ENCODE measurements at places on chromosomes 4 and X. TPM values are rescaled to one million over a fixed set of nuclear protein-coding genes. Genes with fewer than 3 reads are reported as not detected.

LAP3 gene
- 143 TPM for total RNA-seq

PCYT1B gene
- under 0.01 TPM for total RNA-seq

MAGED1 gene
- total RNA-seq, result 72.4 TPM

PPID gene
- 30.7 TPM for total RNA-seq

ITIH6 gene
- total RNA-seq, result not detected

SULT1B1 gene
- 55.9 TPM for total RNA-seq

DLG3 gene
- total RNA-seq, result 2.2 TPM

FGG gene
- total RNA-seq, result not detected

FHDC1 gene
- total RNA-seq, result under 0.01 TPM
